Activated CD8-positive, alpha-beta memory T cell treated with anti-CD3 and anti-CD28 coated beads for 1 hour (primary cell): ENCODE measurements at places on chromosomes 4 and X.

GRCh38 chrX:121987163-121987562, 939.8 kb downstream of the GLUD2 start:
- DNase-seq, result no peak

DNA sequence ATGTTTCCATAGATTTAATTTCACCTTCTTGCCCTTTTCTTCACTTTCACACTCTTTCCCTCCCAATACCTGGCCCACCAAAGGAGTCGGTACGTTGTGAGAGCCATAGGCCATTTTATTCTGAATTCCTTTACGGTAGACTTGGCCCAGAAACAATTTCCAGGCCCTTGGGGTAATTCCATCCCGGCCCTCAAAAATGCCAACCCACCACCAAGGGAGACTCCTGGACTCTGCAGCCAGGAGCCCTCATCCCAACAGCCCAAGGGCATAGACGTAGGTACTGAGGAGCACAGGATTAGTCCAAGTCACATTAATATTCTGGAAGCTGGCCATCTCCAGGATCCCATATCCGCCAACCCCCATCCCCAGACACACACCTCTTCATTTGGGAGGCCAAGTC, 102.9 kb downstream of the LIMCH1 start:
- no peak for DNase-seq

GRCh38 chr4:126004941-126005340, 690.2 kb downstream of the FAT4 start:
- DNase-seq, result no peak

- peak; percentile 5 for DNase-seq
Measured at GRCh38 chrX:46381630-46382029, 163.6 kb downstream of the ZNF674 start.
